AG08395 (cell line): ENCODE measurements at places on chromosomes 7 and 10.

- DNase-seq = peak; percentile 11
Observed at GRCh38 chr7:36084485-36085091, 68.5 kb upstream of the EEPD1 start.

GRCh38 chr7:14457568-14458453 lies 444.7 kb downstream of the DGKB start:
- peak; percentile 73 for DNase-seq

DNA sequence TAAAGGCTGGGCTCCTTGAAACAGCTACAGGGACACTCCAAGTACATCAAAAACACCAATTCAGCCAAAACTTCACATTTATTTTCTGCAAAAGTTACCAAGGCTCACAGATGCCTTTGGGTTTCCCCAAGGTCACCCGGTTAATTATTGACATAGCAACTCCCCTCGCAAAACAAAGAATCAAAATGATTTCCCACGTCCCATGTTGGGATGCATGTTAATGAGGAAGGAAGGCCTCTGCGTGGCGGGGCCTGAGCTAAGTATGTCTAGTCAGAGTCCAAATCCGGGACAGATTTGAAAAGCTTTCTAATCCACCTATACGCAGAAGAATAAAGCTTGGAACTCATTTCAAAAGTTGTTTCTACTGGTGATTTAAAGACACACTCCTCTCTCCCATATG lies 535 bp upstream of the TMEM72 start:
- DNase-seq = no peak

GRCh38 chr10:6140965-6141295 lies 52.1 kb downstream of the RBM17 start:
- DNase-seq = no peak

DNA sequence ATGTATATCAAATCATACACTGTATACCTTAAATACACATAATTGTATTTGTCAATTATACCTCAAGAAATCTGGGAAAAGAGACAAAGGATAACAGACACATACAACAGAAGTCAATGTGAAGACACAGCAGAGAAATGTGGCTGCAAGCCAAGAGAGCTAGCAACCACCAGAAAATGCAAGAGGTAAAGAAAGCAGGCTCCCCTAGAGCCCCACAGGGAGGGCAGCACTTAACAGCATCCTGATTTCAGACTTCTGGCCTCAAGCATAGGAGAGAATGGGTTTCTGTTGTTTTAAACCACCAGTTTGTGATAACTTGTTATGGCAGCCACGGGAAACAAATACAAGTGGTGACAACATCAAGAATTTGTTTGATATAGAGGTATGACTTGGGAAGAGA lies 1197.2 kb downstream of the SORCS1 start:
- DNase-seq = no peak

DNA sequence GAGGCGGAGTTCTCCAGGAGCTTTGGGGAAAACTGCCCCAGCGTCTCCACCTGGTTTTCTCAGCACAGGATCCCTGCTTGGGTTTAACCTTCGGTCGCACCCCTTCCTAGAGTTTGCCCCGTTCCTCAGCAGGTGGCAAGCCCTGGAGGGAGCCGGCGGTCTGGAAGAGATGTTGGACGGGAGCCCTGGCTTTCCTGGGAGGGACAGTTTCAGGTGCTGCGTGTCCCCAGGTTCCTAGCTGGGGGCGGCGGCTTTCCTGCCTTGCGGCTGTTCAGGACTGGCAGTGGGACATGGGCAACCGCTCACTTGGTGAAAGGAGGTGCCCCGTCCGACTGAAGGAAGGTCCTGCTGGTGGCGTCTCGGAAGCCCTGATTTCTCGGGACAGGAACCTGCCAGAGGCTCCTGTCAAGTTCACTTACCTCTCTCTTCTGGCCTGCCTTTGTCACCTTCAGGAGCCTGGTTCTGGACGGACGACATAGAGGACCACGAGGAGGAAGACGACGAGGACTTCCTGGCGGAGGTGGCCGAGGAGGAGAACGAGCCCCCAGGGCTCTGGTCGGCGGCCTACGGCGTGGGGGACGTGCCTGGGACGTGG lies 14.8 kb downstream of the ZNF316 start:
- DNase-seq = no peak

- DNase-seq = no peak
Observed at GRCh38 chr7:96380111-96380512, 58.2 kb upstream of the SLC25A13 start.

DNA sequence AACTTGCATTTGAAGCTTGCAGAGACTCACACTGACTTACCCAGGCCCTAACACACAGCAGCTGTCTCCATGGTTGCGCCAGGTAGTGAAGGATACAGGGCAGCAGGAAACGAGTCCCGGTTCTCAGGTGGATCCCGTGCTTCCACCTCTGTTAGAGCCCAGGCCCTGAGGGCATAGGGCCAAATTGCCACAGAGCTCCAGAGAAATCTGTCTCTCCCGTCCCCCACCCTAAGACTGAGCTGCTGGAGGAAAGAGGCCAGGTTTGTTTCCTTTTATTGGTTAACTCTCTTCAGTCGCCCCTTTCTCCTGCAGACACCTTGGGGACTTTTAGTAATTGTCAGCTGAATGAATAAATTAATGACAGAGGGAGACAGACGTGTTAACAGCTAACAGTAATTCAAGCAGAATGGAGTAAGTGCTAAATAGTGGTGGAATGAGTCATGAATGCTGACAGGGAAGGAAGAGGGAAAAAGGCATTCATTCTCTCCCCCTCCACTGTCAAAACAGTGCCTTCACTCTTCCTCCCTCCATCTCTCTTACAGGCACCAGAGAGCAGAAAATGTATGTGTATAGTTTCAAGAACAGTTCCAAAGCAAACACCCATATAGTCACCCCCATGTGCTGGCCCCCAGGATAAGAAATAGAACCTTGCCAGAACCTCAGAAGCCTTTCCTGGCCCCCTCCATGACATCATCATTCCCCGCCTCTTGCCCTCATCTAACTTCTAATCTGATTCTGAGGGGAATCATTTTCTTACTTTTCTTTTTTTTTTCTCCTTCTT lies 16.8 kb upstream of the DLG5 start:
- peak; percentile 75 for DNase-seq

- no peak for DNase-seq
Observed at GRCh38 chr7:51269321-51269720, 47.3 kb downstream of the COBL start.

DNA sequence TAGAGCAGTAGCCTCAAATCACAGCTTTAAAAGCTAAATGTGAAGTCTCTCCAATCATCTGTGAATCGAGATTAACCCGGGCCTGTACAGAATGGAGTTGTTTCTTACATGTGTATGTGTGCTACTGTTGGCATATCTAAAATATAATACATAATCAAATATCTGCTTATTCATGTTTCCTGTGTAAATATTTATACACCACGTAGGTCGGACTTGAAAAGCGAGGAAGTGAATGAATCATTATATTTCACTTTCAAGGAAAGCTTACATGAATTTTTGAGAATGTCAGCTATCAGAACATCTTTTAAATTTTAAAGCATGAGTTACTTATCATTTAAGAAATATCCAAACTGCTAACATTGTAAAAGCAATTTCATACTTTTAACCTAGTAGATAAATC lies 233.3 kb downstream of the SLC25A13 start:
- no peak for DNase-seq

- DNase-seq = no peak
Observed at GRCh38 chr10:129033790-129034272, 433.2 kb upstream of the MGMT start.

- no peak for DNase-seq
Observed at GRCh38 chr10:28284126-28284525, 18.7 kb downstream of the MPP7 start.
